ENCODE measurements at places on chromosomes 16 and 17.

GRCh38 chr17:63722403-63722802 lies 19.2 kb downstream of the STRADA start:
- DNase-seq, result no peak

- no peak for DNase-seq
Measured at GRCh38 chr17:12342609-12343435, 322.1 kb downstream of the MAP2K4 start.

DNA sequence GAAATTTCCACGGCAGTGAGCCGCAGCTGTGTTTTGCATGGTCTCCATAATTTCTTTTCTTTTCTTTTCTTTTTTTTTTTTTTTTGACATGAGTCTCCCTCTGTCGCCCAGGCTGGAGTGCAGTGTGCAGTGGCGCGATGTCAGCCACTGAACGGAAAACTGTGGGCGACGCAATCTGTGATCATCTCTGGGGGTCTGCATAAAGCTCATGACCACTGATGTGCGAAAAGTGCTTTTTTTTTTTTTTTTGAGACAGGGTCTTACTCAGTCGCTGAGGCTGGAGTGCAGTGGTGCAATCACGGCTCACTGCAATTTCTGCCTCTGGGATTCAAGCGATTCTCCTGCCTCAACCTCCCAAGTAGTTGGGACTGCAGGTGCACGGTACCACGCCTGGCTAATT lies 117.6 kb downstream of the ABCC6 start:
- DNase-seq, result no peak

DNA sequence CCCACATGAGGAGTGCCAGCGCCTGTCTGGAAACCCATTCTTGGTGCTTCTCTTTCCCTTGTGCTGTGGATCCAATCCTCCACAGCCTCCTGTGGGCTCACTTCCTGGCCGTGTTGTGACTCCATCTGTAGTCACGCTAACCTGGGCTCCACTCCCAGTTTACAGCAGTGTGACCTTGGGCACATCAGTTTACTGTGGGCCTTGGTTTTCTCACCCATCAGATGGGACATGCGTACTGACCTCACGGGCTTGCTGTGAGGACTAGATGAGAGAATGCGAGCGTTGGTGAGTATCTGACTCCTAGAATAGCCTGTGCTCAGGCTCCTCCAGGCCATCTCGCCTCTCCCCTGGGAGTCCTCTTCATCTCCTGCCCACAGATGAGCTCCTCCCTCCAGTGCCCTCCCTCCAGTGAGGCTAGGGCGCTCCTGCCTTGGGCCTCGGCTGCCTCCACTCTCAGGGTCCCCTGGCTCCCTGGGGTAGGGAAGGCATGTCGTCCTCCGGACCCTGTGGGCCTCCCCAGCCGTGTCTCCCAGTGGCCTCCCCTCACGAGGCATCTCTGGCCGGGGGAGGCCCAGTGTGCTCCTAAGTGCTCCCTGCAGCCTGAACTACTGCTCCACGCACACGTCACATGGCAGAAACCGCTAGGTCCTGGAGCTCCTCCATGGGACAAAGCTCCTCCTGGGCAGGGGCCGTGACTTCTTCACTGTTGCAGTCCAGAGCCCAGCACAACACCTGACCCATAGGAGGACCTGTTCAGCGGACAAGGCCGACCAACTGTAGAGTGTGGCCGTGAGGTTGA lies 5.2 kb upstream of the FOXJ1 start:
- peak; percentile 65 for DNase-seq
